ENCODE measurements at places on chromosomes 3 and 15. TPM values are rescaled to one million over a fixed set of nuclear protein-coding genes. Genes with fewer than 3 reads are reported as not detected.

The CAMK2N2 gene
- not detected for total RNA-seq

The ZNF619 gene
- total RNA-seq = 5.9 TPM

The RPP25 gene
- total RNA-seq = 2.3 TPM

The ZNF774 gene
- 1.0 TPM for total RNA-seq

- no peak for DNase-seq
- H3K27ac ChIP-seq = no peak overlapping the region
- H3K4me3 ChIP-seq = no peak overlapping the region
Measured at GRCh38 chr3:137854533-137855261, 90.6 kb downstream of the SOX14 start.
